ENCODE measurements at places on chromosomes 5 and 9.

DNA sequence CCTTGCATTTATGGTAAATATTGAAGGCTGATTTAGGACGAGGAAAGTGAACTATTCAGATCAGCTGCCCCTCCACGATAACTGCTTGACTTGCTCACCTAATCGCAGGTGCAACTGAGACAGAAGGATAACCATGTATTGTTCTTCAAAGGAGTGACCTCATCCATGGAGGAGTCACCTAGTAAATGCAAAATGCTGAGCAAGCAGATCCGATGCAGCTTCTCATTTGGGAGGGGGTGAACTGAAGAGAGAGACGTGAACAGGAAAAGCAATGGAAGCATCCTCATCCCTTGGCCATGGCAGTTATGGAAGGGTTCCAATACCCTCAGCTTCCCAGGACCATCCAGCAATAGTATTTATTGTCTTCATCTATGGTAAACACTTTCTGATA lies 47.5 kb downstream of the RASGRF2 start:
- DNase-seq, result no peak

GRCh38 chr5:130890610-130891009 lies 274.4 kb downstream of the HINT1 start:
- DNase-seq, result no peak

GRCh38 chr5:7877851-7878250 lies 8.9 kb downstream of the MTRR start:
- DNase-seq, result no peak

- no peak for DNase-seq
Observed at GRCh38 chr5:5159282-5160103, 19.4 kb downstream of the ADAMTS16 start.

Data from stimulated activated CD4-positive, alpha-beta T cell treated with anti-CD3 and anti-CD28 coated beads, Interleukin-1b, Interleukin-23, amount 100 ng/mL, for 1 hour (primary cell).